ENCODE measurements at places on chromosomes 4 and X.

DNA sequence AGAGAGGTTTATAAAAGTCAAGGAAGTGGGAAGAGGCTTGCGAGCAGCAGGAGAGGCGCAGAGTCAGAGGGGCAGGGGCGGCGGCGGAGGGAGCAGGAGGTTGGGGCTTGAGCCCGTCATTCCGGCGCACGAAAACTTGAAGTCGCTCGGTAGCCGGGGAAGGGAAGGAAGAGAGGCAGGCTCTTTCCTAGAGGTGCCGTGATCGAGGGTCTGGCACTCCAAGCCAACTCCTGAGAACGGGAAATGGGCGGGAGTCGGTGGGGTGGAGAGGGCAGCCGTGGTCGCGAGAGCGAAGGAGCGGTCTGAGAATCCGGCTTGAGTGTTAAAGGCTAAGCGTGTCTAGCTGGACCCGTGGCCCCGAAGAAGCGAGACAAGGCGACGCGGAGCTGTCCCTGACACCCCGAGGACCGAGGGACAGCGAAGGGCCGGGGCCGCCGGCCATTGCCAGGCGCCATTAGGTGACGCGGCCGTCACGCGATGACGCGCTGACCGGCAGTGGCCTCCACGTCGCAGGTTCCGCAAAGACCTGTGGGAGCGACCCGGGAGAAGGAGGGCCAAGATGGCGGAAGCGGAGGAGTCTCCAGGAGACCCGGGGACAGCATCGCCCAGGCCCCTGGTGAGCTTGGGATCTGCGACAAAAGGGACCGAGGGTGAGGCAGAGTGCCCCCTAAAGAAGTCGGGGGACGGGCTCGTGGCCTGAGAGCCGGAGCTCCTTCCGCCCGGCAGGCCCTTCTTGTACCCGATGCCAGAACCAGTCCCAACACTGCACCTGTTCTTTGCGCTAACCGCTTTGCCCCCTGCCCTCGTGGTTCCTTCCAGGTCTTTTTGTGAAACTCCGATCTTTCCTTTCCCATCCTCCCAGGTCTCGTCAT, at the start of gene YIPF6:
YIPF6 (plus strand) TSS at position 544 of the 872 bp plus-strand sequence; CDS start at position 560, 16 bp downstream.
- DNase-seq: peak; percentile 71

GRCh38 chr4:44326741-44327140, 121.9 kb downstream of the KCTD8 start:
- DNase-seq: no peak

GRCh38 chr4:115711575-115711974, 598.2 kb upstream of the NDST4 start:
- no peak for DNase-seq

GRCh38 chr4:182604161-182604622, 313.0 kb downstream of the DCTD start:
- DNase-seq: peak; percentile 66

DNA sequence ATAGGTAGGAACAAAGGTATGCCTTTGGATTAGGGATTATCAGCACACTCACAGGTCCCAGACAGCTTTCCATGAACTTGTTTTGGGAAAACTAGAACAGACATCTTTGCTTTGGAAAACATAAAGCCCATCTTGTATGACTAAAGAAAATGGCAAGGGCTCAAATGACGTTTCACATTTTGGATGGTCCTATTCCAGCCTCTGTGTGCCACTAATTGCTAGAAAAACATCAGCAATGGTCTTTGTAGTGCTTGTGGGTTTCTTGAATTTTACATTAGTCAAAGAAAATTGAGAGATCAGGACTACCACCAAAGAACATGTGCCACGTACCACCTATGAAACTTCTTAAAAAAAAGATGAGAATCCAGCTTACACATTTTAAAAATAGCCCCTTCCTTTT, 111.4 kb downstream of the HDAC8 start:
- DNase-seq: no peak

GRCh38 chr4:78482281-78482680, 69.3 kb upstream of the ANXA3 start:
- DNase-seq: no peak

DNA sequence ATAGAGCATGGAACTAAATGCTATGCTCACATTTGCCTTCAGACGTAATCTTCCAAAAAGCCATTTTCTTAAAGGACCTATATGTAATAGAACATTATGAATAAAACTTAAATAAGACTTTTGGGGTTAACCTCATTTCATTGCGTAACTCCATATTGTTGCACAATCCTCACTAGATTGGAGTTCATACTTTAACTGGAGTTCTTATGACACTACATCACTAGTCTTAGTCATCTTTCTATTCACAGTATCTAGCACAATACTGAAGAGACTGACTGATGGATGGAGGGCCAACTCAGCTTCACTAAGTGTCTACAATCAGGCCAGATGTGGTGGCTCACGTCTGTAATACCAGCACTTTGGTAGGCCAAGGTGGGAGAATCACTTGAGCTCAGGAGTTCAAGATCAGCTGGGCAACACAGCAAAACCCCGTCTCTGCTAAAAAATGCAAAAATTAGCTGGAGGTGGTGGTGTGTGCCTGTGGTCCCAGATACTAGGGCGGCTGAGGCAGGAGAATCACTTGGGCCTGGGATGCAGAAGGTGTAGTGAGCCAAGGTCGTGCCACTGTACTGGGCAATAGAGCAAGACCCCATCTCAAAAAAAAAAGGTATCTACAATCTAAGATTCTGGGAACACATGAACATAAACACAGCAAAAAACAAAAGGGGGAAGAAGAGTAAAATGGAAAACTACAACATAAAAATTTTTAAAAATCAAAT, 80.8 kb upstream of the MAB21L2 start:
- DNase-seq: no peak

- no peak for DNase-seq
Measured at GRCh38 chrX:64394059-64394873, 986 bp downstream of the MTMR8 start.

DNA sequence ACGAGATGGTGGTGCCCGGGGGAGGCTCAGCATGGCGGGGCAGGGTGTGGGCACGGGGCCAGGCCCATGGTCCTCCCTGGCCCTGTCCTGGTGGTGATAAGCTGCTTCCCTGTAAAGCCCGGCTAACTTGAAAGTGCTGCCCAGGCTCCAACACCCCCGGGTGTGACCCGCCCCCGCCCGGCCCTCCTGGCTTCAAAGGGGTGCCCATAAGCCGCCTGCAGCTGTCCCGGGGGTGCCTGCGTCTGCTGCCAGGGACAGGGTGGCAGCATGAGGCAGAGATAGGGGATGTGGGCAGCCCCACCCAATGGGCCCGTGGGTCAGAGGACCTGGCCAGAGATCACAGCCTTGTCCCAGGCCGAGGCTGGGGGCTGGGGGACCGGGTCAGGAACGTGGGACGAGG, 18.1 kb downstream of the FGFRL1 start:
- no peak for DNase-seq

- no peak for DNase-seq
Measured at GRCh38 chrX:120136840-120137239, 21.1 kb upstream of the RHOXF1 start.

GRCh38 chr4:21077967-21078366, 377.7 kb downstream of the PACRGL start:
- DNase-seq: no peak

DNA sequence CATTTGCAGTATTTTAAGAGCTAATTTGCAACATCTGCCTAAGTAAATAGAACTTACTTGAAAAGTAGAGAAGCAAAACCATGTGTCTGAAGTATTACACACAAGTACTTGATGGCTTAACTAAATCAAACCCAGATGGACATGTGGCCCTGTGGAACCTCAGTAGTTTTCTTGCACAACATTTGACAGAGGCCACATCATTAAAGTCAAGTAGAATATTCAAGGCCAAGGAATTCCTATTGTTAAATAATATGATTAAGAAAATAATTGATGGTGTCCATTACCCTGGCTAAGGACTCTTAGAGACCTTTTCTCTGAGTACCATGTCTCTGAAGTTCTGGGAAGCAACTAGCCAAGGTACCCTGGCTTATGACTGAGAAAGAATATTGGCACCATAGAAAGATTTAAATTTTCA, 135.4 kb upstream of the OTUD4 start:
- DNase-seq: no peak

GRCh38 chr4:122890147-122890795, 32.1 kb downstream of the NUDT6 start:
- no peak for DNase-seq

GRCh38 chr4:105139646-105140045, 7.0 kb upstream of the TET2 start:
- no peak for DNase-seq

GRCh38 chr4:104615496-104615895, 120.8 kb upstream of the CXXC4 start:
- no peak for DNase-seq
